ENCODE measurements at places on chromosomes 2 and 18.

DNA sequence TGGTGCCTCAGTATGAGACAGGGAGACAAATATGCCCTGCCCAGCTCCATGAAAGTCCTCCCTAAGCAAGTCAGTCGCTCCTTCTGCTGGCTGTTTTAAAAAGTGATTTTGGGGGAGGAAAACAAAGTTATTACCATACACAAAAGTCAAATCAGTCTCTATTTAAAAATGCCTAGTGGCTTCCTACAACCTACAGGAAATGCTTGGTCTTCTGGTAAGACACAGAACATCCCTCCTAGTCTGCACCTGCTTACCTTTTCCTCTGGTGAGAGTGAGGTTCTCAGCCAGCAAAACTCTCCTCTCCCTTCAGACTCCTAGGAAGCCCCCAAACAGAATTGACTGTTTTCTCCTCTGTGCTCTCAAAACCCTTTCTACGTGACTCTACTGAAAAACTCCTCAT lies 13.5 kb downstream of the CMPK2 start:
- DNase-seq = no peak

GRCh38 chr2:135212757-135213156 lies 160.7 kb downstream of the RAB3GAP1 start:
- DNase-seq = no peak

GRCh38 chr2:227818675-227819397 lies 5.2 kb downstream of the CCL20 start:
- no peak for DNase-seq

DNA sequence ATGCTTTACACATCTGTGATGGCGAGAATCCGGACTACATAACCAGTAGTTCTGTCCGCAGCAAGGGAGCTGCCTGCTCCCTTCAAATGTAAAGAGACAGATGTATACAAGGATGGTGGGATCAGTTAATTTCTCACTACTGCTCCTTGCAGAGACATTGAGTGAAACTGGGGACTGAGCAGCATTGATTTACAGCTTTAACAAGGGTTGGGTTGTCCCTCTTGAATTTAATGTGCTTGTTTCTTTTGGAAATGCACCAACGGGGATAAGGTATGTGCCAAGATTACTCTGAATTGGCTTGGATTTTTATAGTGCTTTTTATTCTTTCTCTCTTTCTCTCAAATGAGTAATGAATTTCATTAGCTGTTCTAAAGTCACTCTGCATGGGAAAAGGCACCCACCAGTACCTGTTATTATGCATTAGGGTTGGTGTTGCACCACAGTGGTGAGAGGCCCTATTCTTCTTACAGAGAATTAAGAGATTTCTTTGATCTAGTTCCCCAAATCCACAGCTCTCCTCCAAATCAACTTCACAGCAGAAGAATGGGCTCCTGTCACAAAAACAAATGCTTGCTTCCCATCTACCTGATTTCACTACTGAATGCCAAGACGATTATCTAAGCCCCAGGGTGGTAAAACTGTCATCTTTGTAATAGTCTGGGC lies 107.6 kb downstream of the DOCK10 start:
- DNase-seq = peak; percentile 67

DNA sequence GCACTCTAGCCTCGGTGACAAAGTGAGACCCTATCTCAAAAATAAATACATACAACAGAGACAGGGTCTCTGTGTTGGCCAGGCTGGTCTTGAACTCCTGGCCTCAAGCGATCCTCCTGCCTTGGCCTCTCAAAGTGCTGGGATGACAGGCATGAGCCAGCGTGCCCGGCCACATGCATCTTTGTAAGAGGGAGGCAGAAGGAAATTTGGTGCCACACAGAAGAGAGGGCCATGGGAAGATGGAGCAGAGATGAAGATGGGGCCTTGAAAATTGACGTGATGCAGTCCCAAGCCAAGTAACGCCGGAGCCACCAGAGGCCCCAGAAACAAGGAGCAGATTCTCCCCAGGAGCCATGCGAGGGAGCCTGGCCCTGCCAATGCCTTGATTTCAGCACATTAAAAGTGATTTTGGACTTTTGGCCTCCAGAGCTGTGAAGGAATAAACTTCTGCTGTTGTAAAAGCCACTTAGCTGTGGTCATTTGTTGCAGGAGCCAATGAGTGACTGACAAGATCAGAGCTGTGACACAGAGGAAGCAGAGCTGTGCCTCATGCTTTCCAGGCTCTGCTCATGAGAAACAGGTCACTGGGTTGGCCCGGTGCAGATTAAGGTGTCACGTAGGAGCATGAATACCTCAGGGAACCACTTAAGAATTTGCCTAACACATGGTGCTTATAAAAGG lies 2.7 kb upstream of the SLC66A2 start:
- no peak for DNase-seq

DNA sequence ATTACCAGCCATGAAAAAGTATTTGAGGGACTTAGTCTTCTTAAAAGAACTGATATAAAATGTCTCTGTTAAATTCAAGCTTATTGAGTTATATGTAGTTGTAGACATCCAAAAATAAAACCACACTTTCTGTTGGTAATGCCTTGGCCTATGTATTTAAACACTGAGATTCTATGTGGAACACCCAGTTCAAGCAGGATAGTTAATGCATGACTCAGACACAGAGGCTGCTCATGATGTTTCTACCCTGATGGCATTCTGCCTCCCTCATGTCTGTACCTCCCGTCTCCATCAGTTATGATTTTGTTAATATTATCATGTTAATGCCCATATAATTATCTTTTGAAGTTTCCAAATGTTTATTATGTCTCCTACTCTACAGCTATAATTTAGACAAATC lies 164.5 kb downstream of the XIRP2 start:
- no peak for DNase-seq

DNA sequence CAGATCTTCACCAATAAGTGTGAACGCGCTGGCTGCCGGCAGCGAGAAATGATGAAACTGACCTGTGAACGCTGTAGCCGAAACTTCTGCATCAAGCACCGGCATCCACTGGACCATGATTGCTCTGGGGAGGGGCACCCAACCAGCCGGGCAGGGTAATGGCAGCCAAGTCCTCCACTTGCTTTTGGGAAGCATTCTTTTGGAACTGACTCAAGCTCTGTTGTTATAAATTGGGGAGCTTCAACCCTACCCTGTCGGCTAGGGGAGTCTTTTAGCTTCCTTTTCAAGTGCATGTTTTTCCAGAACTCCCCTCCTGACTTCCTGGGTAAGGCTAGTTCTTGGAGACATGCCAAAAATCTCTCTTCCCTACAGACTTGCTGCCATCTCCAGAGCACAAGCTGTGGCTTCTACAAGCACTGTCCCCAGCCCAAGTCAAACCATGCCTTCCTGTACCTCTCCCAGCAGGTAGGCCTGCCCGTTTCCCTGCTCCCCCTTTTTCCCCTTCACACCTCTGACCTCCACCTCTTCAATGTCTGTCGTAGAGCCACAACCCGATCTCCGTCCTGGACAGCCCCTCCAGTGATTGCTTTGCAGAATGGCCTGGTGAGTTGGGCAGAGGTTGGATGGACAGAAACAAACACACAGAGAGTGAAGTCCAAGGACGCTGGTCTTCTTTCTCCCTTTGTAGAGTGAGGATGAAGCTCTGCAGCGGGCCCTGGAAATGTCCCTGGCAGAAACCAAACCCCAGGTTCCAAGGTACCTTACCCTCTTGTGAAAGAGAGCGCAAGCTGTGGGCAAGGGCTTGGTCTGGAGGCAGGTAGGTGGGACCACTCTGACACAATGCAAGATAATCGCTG lies 1.5 kb downstream of the ZFAND2B start:
- DNase-seq = no peak

DNA sequence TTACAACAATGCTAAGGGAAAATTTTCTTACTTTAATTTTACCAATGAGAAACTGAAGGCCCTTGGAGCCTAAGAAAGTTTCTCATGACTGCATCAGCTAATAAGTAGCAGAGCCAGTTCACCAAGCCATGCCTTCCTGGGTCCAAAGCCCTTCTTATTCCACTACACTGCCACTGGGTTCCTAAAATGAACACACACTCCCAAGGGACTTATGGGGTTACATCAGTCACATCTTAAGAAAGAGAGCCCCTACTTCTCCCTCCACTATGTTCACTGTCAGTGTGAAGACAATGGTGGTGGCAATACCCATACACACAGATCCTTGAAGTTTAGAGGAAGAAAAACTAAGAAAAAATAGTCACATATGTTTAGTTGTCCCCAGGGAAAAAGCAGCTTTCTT lies 20.6 kb downstream of the MBD2 start:
- DNase-seq = no peak

DNA sequence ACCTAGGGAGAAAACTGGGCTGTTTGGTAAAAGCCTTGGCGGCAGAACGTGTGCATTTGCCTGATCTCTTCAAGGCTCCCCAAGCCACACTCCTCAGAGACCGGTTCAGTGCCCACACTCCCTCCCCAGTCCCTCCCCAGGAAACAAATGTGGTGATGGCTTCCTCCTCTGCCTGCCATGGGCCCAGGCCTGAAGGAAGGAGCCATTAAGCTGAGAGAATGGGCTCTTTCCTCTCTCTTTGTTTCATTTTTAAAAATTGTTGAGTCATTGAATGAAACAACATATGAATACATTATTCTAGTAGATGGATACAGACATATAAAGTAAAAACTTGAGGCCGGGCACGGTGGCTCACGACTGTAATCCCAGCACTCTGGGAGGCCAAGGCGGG lies 50.6 kb upstream of the YWHAQ start:
- no peak for DNase-seq

DNA sequence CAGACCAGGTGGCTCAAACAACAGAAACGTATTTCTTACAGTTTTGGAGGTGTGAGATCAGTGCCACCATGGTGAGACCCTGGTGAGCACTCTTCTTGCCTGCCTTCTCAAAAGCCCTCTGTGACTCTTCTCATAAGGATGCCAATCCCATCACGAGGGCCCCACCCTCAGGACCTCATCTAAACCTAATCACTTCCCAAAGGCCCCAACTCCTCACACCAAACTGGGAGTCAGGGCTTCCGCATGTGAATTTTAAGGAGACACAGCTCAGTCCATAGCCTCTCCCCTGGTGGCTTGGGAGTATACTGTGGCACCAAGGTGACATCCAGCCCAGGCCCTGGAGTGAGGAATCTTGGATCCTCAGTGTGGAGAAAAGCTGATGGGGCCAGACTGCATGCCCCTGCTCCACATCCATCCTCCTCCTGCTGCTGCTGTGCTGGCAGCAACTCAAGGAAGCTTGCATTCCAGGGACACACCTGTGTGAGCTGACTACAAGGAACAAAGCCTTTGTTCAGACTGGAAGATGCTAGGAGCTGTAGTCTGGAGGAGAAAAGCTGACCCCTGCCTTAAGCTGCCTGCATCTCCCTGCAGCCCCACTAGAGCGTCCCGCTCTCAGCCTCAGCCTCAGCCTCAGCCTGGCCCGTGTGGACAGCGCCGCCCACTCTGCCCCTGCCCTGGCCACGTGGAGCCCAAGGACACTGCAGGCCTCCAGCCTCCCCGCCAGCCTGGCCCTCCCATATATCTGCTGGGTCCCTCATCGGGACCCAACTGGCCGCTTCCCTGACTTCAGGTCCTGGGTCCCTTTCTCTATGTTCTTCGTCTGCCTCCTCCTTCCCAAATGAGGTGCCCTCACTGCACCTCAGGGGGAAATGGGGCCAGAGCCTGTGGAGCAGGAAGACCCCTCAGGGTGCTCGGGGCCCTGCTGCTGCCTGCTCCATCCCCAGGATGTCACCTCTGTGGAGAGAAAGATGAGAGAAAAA lies 87.8 kb upstream of the RAB6C start:
- no peak for DNase-seq

- DNase-seq = no peak
These were observed 160.9 kb downstream of the BAZ2B start for GRCh38 chr2:159455330-159455918.

- DNase-seq = peak; percentile 56
These were observed 1.3 kb downstream of the ITM2C start for GRCh38 chr2:230865766-230866755.

DNA sequence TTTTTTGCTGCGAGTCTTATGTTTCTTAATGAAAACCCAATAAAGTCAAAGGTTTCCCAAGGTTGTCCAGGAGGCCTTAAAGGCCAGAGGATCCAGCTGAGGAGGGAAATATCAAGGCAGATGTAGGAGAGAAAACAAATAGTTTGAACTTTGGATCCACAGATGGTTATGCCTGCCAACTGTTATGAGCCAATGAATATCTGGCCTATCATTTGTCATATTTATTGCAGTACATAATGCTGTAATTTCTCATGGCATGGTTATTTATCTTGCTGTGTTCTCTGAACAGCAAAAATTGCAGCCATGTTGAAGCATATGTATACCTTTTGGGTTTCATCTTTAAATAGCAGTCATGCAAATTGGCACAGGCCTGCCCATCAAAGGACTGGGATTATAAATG lies 38.2 kb upstream of the CAVIN2 start:
- peak; percentile 46 for DNase-seq

GRCh38 chr2:37746883-37747282 lies 75.4 kb upstream of the CDC42EP3 start:
- no peak for DNase-seq

DNA sequence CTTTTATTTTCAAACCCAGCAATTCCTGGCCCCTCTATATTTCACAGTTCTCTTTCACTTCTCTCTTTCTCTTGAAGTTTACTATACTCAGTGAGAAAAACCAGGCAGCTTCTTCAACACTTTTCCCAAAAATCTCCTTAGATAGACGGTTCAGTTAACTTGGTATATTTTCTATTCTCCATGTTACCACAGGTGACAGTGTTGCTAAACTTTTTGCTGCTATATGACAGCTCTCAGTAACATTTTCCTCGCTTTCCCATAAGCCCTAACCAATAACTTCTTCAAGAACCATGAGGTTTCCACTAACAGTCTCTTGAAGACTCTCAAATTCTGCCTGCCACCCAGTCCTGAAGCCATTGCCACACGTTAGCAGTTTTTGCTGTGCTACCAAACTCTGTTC lies 45.8 kb downstream of the CYBRD1 start:
- no peak for DNase-seq

All from muscle of arm (tissue), 14 donors.